Stimulated activated CD4-positive, alpha-beta T cell treated with anti-CD3 and anti-CD28 coated beads, Interleukin-12 subunit alpha, Interleukin-12 subunit beta, amount 100 ng/mL, for 4 hours (primary cell): ENCODE measurements at places on chromosomes 6 and 20.

DNA sequence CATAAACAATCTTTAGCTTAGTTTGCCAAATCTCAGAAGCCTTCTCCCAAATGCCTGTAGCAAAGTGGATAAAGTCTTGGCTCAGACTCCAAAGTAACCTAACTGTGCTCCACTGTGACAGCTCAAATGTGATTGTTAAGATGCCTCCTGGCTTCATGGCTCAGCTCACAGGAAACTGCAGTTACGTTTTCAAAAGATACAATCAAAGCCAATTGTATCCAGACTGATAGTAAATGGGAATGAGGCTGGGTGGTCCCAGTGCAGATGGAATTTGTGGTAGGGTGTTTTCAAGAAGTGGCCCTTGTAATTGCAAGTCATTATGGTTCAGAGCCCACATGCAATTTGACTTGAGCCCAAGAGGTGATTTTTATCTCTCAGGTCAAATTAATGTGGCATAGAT is 151.2 kb upstream of the TAB2 start:
- DNase-seq: no peak

DNA sequence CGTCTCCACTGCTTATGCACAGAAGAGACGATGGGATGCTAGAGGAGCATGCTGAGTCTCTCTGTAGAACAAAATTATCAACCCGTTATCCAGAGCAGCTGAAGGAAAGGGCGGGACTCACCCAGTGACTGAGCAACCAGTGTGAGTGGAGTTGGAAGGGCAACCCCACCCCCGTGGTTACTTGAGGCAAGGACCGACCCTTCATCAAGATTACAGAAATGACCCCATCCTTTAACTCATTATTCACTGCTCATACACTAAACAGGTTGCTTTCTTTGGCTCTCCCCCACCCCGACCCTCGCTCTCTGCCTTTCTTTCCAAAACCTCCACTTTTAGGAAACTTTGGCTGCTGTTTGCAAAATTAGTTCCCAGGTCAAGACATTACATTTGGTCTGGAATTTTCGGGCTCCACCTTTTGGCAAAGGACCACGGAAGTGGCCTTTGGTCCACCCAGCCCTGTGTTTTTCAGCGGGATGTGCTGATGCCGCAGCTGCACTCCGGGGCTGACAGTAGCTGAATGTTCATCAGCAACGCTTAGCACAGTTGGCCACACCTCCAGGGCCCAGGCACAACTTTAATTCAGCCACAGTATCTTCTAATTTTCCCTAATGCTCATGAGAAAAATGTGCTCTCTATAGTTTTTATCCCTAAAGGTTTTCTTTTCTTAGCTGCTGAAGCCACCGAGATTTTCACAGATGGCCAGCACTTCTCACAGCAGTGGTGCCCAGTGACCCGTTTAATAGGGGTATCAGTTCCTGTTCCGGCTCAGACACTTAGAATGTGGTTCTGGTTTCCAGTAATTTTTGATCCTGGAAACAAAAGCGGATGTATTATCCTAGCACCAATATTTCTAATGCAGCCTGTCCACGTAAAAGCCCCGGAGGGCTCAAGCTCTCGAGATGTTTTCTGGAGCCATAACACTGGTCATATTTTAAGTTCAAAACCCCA is 103.6 kb upstream of the NXT1 start:
- DNase-seq: no peak

DNA sequence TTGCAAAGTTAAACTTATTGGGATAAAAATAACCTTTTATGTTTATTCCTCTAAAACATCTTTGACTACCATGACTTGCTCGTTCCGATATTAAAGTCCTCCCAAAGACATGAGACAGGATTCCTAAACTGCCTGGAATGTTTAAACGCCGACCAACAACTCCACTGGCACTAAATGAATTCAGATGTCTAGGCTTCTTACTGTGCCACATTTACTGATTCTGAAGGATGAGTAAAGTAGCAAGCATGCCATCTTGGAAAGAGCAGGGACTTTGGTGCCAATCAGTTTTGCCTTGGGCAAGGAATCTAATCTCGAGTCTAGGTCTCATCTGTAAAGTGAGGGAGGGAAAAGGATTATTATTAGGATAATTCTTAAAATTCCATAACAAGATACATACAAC is 25.3 kb downstream of the MBOAT1 start:
- no peak for DNase-seq

- no peak for DNase-seq
Observed at GRCh38 chr6:125974214-125974866, 12.0 kb upstream of the TRMT11 start.

- DNase-seq: no peak
Observed at GRCh38 chr20:29448806-29449470, 1808.5 kb upstream of the DEFB115 start.

GRCh38 chr6:41947581-41948220 is 6.1 kb upstream of the CCND3 start:
- DNase-seq: no peak

GRCh38 chr6:28354688-28355554 is 5.2 kb downstream of the ZKSCAN3 start:
- no peak for DNase-seq

- DNase-seq: no peak
Observed at GRCh38 chr6:154276810-154277628, 79.6 kb downstream of the IPCEF1 start.

- no peak for DNase-seq
Observed at GRCh38 chr20:6819599-6819998, 52.1 kb downstream of the BMP2 start.

DNA sequence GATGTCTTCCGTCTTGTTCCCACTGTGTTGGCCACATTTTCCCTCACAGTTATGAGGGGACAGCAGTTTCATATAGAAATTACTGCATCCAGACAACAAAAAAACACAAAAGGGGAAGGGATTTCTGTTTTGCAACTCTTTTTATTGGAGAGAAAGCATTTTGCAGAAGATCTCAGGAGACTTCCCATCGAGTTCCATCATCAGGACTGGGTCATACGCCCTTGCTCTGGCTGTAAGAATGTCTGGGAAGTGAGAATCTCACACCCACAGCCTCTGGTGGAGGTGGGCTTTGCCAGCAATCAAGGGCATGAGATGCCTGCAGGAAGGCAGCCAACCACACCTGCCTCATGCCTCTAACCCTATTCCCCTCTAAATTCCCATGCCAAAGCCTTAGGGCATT is 5.8 kb upstream of the IGF2R start:
- DNase-seq: no peak

DNA sequence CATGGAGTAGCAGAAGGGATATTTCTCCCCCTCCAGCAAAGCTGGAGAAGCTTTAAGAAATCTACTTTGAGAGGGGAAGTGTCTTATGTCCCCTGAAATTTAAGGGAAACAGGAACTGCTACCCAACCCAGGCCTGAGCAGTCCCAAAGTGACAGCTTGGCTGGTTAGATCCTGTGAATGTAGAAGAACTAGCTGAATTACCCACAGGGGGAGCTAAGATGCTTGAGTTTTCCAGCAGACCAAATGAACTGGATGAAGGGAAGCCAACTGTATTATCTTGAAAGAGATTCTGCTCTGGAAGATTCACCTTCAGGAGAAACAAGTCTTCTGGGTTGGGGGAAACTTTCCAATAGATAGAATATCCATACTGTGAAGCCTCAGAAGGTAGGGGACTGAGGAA is 303.3 kb upstream of the MMS22L start:
- no peak for DNase-seq

- DNase-seq: no peak
Observed at GRCh38 chr6:3841066-3841454, 8.1 kb upstream of the FAM50B start.

GRCh38 chr6:137309078-137309762 is 90.0 kb upstream of the IFNGR1 start:
- no peak for DNase-seq

DNA sequence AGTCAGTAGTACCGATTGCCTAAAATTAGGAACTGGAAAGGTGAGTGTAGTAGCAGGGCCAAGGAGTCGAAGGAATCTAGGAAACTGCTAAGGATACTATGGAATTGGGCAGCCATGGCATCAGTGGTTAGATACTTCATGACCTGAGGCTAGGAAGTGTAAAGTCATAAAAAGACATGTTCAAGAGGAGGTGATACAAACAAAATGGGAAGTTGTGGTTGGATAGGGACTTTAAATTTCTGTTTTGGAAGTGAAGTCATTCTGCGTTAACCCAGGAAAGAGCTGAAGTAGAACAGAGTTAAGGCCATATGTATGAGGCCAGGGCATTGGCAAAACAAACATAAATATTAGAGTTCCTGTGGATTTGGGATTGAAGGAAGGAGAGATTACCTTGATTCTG is 88.6 kb upstream of the TMEM181 start:
- no peak for DNase-seq

- DNase-seq: no peak
Observed at GRCh38 chr6:83470001-83470400, 39.1 kb upstream of the ME1 start.

GRCh38 chr6:105459864-105460263 is 57.0 kb upstream of the PREP start:
- no peak for DNase-seq

- no peak for DNase-seq
Observed at GRCh38 chr6:42637681-42638080, 73.9 kb downstream of the UBR2 start.

GRCh38 chr6:157841211-157841840 is 18.3 kb downstream of the SNX9 start:
- DNase-seq: no peak

DNA sequence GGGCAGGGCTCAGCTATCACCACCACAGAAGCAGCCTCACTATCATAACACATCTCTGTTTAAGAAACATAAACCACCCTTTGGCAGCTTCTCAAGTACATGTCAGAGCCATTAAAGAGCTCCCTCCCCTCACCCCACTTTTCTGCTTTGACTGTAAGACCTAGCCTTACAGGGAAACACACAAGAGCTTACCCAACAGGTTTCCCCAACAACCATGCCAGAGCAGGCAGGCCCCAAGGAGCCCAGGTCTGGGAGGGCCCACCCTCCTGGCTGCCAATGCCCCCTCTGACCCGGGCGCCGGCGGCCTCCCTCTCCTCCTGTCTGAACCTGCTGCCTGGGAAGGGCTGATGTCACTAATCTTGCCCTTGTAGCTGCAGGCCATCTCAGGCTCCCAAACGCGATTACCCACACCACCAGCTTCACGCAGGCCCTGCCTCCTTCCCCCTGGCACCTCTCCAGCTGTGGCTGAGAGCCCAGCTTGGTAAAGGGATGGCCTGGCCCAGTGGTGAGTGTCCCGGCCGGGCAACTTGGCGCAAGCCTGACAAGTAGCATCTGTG is 402.0 kb downstream of the MAFB start:
- no peak for DNase-seq

DNA sequence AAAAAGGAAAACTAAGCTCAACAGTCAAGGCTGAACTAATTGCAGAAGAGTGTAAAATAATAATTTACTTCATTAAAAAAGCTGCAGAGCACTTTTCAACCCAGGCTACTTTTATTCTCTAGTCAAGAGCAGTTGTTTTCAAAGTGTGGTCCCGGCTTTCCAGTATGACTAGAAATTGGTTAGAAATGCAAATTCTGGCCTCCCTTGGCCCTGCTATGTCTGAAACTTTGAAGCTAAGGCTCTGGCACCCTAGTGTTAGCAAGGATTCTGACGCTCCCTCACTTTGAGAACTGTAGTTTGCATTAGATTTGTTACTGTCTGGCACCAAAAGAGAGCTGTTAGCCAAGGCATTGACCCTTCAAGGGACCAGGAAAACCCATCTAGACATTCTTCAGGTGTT is 9.5 kb upstream of the NXT1 start:
- no peak for DNase-seq

DNA sequence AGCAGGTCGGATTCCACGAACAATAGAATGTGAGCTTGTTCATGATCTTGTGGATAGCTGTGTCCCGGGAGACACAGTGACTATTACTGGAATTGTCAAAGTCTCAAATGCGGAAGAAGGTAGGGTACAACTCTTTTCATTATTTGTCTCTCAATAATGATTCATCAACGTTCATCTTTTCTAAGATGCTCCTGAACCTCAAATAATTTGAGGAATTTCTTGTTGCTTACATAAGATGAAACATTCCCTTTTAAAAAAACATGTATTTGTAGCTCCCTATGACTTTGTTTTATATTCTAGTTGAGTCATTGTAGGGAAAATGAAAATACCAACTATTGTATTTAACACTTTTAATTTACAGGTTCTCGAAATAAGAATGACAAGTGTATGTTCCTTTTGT is 17.0 kb downstream of the MCM8 start:
- no peak for DNase-seq

GRCh38 chr20:48489046-48489463 is 338.7 kb downstream of the PREX1 start:
- no peak for DNase-seq

DNA sequence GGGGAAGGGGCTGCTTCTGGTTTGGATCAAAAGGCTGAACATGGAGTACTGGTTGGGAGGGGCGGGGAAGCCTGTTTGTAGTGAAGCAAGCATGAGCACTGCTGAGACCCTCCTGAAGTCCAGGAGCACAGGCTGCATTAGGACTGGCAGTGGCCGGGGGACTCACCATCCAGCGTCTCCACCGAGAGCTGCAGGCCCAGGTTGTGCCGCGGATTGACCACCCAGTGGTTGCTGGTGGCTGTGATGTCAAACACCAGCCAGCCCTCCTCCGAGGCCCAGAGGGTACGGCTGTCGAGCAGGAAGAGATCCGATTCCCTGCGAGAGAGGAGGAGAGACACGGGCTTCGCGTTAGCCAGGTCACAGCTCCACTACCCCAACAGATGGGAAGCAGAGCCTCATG is 64.1 kb downstream of the BMP7 start:
- DNase-seq: no peak

- DNase-seq: no peak
Observed at GRCh38 chr20:11296221-11296620, 621.5 kb upstream of the BTBD3 start.

DNA sequence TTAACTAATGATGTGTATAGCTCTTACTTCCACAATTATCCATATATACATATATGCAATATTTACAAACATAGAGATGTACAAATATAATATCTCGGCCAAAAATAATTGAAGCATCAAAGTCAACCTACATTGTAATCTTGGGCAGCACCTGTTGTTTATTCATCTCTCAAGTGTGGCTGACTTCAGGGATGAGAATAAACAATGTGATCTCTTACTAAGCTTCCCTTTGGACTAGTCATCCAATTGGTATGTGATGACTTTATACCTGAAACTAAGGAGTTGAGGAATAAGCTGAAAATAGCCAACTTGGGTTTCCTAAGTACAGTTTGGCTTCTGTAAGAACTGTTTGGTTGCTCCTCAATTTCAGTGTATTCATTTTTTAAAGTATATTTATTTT is 256.6 kb downstream of the KHDC1L start:
- no peak for DNase-seq

GRCh38 chr6:25449774-25450173 is 170.6 kb downstream of the CARMIL1 start:
- DNase-seq: no peak

- no peak for DNase-seq
Observed at GRCh38 chr6:146984251-146984924, 219.8 kb upstream of the STXBP5 start.

DNA sequence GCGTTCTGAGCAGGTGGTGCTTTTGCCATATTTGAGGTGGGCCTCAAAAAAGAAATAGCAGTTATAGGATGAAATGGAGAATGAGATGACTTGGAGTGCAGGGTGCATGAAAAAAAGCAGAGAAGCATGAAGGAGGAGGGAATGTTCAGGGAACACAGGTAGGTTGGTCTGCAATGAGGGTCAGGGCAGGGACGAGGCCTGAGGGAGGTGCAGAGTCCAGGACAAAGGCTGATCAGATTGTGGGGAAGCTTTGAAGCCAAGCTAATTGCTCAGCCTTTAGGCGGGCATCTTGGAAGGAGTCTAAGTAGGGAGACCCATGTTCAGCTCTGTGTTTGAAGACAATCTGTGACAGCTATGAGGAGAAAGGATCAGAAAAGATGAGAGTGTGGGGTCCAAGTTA is 12.0 kb downstream of the TRAM2 start:
- DNase-seq: no peak

GRCh38 chr6:52610745-52611355 is 34.0 kb upstream of the TRAM2 start:
- DNase-seq: no peak
